Stimulated activated naive CD4-positive, alpha-beta T cell treated with Interleukin-2 at 50 U/mL for 16 hours (primary cell): ENCODE measurements at places on chromosomes 4 and X.

DNA sequence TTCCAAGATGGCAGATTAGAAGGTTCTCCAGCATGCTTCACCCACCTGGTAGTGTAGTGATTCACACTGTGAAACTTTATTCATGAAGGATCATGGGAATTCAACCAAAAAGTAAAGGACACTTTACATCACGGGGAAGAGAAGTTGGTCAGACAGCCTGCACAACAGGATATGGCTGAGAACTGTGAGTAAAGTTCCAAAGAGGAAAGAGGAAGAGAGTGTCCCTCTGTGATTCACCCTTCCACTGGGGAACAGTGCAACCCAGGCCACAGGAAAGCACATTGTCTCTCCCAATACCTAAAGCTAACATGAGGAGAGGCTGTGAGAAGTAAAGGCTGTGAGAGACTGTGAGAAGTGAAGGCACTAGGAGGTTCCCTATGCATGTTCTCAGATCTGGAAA, 137.2 kb downstream of the STPG2 start:
- no peak for DNase-seq

GRCh38 chr4:54473077-54473545, 184.6 kb upstream of the KIT start:
- no peak for DNase-seq

GRCh38 chr4:184250795-184251669, 33.4 kb upstream of the ENPP6 start:
- no peak for DNase-seq

GRCh38 chr4:152104901-152105357, 344.1 kb upstream of the GATB start:
- DNase-seq, result no peak

- DNase-seq, result no peak
Measured at GRCh38 chrX:20116577-20117240, at the start of gene MAP7D2. MAP7D2 (minus strand) TSS chrX:20116907; CDS start chrX:20116879, 28 bp downstream.

GRCh38 chrX:85573801-85574200, 194.3 kb upstream of the POF1B start:
- no peak for DNase-seq

- no peak for DNase-seq
Measured at GRCh38 chr4:163111588-163111987, 55.1 kb downstream of the NAF1 start.

- DNase-seq, result no peak
Measured at GRCh38 chr4:76035141-76035540, 729 bp downstream of the CXCL11 start.

GRCh38 chr4:114252499-114252898, 273.1 kb upstream of the ARSJ start:
- DNase-seq, result no peak

DNA sequence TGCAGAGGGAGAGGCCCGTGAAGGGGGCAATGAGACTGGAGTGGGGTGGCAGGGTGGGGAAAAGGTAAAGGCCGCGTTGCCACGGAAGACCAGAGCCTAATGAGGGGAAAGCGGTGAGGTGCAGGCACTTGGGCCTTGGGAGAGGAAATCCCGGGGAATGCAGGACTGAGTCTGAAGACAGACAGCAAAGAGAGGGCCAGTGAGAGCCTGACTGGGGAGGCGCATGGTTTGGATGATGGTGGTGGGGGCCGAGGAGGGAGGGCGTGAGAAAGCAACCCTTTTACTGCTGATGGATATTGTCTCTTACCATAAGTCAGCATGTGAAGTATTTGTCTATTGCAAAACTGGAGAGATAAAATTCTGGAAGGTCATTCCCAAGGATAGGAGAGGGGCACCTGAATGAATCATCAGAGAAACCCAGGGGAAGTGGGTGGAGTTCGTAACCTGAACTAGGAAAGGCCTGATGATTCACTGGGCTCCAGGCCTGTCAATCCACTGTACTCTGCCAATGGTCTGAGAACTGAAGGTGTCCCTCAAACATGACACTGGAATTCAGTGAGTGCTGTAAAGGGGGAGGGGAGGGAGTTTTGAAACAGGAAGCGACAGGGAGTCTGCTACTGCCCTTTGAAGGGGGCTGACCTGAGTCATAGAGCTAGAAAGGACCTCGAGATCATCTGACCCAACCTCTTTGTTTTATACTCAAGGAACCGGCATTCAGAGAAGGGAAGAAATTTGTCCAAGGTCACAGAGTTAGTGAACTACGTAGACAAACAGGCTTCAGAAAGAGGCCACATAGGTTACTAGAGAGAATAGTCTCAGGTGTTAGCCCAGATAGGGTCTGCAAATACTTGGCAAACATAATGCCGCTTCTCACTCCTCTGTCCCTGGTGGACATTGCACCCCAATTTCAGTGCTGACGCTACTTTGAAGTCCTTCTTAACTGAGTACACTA, 52.2 kb downstream of the NALF2 start:
- no peak for DNase-seq

- DNase-seq, result no peak
Measured at GRCh38 chrX:10231461-10231860, 74.7 kb downstream of the CLCN4 start.

GRCh38 chrX:47960406-47960805, 43.4 kb downstream of the ZNF182 start:
- no peak for DNase-seq

- no peak for DNase-seq
Measured at GRCh38 chrX:54411732-54412131, 28.5 kb upstream of the TSR2 start.

DNA sequence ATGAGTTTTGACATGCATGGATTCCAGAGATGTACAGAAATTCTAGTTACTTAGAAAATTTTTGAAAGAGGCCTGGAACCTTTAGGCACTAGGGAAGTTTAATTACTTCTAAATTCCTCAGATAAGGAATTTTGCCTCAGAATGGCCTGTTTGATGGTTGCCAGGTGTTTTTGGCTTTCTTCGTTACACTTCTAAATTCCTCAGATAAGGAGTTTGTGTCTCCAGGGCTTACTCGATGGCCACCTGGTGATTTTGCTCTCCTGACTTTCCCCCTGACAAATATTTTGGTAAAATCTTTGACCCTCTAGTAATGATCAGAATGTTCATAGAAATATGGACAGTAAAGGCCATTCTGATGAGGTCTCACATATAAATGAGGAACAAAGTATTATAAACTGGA, 64.3 kb downstream of the BEX3 start:
- no peak for DNase-seq

GRCh38 chrX:49249071-49249470, 13.8 kb downstream of the CCDC22 start:
- DNase-seq, result no peak

DNA sequence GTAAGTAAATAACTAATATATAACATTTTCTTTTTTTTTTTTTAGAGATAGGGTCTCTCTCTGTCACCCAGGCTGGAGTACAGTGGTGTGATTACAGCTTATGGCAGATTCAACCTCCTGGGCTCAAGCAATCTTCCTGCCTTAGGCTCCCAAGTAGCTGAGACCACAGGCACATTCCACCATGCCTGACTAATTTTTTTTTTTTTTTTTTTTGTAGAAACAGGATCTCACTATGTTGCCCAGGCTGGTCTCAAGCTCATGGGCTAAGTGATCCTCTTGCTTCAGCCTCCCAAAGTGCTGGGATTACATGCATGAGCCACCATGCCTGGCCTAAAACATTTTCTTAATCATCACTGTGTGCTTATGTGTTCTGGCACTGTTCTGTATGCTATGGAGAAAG, 32.8 kb downstream of the MGARP start:
- DNase-seq, result no peak

DNA sequence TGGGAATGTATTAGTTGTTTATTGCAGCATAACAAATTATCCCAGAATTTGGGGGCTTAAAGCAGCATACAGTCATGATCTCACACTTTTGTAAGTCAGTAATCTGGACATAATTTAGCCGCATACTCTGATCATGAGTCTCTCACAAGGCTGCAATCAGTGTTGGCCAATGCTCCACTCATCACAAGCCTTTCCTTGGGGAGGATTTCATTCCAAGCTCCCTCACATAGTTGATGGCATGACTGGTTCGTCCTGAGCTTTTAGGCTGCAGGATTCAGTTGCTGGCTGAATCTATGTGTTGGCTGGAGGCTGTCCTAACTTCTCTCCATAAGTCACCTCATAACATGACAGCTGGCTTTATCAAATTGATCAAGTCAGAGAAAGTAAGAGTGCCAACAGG, 1568.6 kb upstream of the PCDH7 start:
- DNase-seq, result no peak

GRCh38 chrX:40727093-40727492, 8.2 kb downstream of the MED14 start:
- DNase-seq, result no peak

DNA sequence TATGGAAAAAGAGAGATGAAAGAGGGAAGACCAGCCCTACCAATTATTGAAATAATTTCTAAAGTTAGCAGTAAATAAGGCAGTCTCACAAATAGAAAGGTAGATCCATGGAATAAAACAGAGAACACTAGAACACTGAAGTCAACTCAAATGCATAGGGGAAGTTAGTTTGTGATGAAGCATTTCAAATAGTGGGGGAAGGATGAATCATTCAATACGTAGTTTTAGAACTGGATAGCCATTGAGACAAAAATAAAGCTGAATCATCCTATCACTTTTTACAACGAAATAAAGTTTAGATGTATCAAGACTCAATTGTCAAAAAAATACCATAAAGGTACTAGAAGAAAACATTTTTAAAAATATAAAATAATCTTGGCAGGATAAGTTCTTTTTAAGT, 143.2 kb upstream of the DGKK start:
- no peak for DNase-seq

GRCh38 chr4:109294006-109294405, 8.5 kb downstream of the COL25A1 start:
- no peak for DNase-seq

GRCh38 chrX:70907900-70908299, 611 bp downstream of the TEX11 start:
- DNase-seq, result no peak

- no peak for DNase-seq
Measured at GRCh38 chr4:48321312-48321711, 20.0 kb upstream of the SLAIN2 start.

DNA sequence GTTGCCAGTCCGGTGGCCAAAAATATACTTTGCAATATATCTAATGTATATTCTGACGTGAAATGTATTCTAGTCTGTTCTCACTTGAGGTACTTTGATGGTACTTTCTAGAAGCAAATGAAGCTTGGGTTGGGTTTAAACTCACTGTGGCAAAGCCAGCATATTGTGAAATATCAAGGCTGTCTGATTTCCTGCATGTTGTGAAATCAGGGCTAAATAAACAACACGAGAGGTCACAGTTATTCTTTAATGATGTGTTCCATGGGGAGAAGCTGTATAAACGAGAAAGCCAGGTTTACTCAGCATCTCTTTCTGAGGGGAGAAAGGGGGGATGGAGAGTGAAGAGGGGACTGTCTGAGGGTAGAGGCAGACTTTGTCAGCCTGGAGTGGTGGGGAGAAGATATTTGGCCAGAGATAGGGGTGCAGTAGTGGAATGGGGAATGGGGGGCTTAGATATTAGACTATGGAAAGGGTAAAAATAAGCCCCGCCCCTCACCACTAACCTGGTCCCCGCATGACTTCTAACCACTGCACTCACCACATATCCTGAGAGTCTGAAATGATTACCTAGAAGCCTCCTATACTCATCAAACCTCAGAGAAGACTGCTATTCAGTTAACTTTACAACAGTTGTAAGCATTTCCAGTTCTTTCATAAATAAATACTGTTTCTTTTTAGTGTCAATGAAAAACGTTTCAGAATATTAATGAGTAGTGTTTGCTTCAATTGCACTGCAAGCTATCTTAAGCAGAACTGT, 5.9 kb upstream of the SCARB2 start:
- no peak for DNase-seq

DNA sequence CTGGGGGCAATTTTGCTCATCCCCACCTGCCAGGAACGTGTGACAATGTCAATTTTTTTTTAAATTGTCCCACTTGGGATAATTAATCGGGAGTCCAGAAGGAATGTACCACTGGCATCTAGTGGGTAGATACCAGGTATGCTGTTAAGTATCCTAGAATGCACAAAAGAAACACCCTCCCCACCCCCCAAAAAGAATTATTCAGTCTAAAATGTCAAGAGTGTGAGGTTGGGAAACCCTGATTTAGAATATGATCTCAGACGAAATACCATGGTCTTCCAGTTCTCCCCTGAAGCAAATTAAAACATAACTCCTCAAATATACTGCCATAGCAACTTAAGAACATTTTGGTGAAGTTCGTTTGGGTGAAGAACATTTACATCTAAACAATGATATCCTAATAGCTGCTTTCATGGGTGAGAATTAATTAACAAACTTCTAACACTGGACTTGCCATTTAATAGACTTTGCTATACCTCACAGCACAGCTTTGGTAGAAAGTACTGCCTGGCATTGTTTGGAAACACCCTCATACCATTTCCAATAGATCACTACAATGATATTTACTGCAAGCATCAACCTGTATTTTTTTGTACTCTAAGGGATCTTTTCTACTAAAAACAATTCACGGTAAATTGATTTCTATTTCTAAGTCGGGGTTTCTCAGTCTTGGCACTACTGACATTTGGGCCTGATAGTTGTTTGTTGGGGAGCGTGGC, 36.5 kb downstream of the SH3RF1 start:
- no peak for DNase-seq

- DNase-seq, result no peak
Measured at GRCh38 chrX:139795196-139795595, 87.2 kb upstream of the MCF2 start.

DNA sequence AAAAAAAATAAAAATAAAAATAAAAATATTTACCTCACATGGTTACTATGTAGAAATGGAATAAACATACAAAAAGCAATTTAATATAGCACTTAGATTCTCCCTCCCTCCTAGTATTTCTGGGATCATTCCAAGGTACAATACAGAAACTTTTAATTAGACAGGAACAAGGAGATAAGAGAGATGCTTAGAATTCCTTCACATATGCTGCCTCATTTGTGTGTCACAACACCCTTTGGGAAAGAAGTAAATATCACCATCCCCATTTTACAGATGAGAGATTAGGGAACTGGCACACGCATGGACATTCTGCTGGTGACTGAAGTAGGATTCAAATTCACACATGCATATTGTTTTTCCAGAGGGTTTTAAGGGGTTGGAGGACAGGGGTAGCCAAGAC, 164.2 kb downstream of the APBB2 start:
- no peak for DNase-seq

GRCh38 chr4:8366601-8367000, 73.9 kb downstream of the ACOX3 start:
- no peak for DNase-seq

- no peak for DNase-seq
Measured at GRCh38 chrX:108298165-108298602, 140.0 kb downstream of the COL4A6 start.

- no peak for DNase-seq
Measured at GRCh38 chrX:68375803-68376202, 57.5 kb downstream of the OPHN1 start.
